ENCODE measurements at places on chromosomes 3 and 15.

- no peak for DNase-seq
Measured at GRCh38 chr3:71389911-71390573, 193.5 kb downstream of the FOXP1 start.

DNA sequence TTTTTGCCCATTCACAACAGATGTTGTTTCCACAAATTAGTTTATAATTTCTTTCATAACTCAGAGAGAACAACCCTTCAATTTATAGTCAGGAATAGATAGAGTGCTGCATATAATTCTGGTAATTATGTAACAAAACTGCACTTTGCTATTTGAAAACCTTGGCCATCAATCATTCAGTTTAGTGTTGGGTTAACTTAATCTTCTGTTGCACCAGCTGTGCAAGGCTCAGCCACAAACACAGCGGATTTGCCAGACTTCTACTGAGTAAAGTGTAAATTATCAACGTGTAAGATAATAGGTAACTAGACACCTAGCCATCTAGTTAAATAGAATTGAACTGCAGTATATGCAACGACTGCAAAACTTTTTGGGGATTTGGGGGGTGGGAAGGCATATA lies 1064.3 kb upstream of the EPHA6 start:
- DNase-seq, result no peak

DNA sequence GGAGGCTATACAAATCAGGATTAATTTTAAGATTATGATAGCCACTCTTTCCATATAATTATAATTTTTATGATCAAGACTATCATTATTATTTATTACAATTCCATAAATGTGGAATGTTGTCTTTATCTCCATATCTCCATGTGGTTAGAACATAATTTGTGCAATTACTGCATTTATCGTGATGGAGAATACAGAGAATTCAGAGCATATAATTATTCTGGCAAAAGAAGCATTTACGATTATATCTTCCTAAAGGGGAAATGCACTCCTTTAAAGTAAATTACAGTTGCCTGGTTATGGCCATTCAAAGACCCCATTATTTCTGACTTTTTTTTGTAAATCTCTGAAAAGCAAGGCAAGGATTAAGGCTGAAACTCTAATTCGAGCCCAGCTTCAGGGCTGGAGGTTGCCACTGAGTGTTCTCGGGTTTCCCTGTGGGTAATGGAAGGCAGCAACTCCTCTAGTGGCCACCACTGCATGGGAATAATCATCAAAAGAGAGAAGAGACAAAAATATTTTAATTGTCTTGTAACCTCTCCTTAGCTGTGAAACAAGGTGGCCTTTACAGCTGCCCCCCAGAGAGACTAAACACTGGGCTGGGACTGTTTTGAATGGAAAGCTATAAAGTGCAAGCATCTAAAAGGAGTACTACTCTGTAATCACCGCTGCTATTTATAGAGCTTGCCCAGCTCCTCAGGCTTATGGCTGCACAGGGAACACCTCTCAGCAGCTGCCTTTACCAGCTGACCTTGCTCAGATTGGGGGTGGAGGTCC lies 59.8 kb upstream of the PRTG start:
- no peak for DNase-seq

DNA sequence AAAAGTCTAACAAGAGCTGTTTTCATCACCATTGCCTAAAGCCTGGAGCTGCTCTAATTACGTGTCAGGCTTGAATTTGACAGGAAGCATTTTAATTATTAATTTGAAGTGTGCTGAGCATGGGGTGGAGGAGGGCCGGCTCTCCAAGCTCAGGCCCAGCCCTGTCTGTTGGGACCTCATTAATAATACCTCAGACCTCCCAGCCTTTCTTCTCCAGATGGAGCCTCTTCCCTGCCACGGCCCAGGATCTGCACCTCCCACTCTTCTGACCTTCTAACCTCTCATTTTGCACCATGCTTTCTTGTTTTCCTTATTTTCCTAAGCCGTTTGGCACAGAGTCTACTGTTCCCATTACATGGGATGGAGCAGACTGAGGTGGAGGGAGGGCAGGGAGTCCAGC lies 30.0 kb downstream of the INSYN1 start:
- DNase-seq, result no peak

GRCh38 chr3:174482541-174482940 lies 376.6 kb upstream of the NAALADL2 start:
- no peak for DNase-seq

DNA sequence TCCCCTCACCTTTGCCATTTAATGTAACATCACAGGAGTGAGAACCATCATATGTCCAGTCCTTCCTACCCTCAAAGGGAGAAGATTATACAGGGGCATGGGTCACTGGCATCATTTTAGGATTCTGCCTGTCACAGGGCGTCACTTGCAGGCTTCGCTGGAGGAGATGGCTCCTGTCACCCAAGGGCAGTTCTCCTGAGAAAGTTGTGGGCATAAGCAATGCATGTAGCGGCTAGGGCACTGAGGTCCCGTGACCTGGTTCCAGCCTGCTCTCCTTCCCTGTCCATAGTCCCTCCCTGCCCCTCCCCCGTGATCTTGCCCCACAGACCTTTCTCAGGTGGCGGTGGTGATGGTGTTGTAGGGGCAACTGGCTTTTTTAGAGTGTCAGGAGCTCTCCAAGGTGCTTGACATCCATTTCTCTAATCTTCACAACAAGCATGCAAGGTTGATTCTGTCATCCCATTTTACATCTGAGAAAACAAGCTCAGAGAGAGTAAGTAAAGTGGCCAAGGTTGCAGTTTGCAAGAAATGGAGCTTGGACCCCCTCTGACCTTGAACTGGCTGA lies 241.5 kb upstream of the CTDSPL start:
- no peak for DNase-seq

DNA sequence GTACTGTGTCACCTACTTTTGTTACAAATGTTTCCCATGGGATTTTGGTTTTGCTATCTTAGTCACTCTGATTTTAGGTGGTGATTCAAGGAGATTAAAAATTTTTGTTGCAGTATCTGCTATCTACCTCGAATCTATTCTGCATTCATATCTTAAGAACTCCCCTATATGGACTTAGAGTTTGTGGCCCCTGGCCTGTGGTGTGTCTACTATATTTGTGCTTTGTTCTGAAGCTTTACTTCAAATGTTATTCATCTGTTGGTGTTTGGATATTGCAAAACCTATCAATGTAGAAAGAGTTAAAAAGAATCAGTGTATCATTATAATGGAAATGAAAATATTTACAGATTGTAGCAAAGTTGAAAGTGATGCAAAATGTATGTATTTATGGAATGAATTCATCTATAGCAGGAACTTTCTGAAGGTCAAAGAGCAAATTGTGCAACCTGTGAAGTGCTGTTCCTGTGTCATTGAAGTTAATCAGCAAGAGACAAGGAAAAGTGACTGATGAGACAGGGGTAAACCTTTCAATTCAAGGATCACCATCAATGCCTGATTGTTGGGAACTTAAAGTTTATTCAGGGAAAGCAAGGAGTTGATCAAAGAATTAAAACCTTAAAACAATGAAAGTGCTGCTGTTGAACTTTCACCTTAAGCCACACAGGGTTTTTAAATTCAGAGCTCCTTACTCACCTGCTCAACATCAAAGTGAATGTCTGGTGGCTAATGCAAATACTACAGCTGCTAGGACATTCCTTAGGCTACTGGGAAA lies 71.0 kb downstream of the SLMAP start:
- DNase-seq, result no peak

- DNase-seq, result no peak
Measured at GRCh38 chr15:69730281-69731080, 277.9 kb downstream of the RPLP1 start.

DNA sequence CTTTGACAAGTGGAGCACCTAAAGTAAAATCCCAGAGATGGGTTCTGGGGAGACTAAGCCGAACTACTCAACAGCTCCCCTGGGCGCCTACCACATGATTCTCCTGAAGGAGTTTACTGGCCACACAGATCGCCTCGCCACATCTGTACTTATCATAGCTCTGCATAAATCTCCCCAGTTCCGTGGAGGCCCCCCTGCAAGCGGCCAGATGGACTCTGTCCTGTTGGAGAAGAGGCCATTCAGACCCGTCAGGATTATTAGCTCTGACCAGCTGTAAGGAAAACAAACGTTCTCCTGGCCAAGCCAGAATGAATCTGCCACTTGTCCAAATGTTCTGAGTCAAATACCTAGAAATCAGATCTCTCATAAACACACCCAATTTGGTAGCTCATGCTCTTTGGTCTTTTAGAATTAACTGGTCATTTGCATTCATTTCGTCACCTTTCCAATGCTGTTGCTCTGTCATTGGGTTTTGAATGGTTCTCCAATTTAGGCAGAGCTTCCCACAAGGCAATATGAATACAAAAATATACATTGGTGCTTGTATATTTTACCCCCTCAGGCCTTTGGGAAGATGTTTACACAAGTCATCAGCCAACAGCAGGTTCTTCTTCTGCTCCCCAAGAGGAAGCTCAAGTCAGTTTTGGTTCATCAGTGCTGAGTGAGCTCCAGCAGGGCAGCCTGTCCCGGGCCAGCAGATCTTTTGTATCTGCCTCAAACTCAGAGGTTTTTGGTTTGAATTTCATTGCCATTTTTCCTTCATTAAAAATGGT lies 124.5 kb downstream of the THSD4 start:
- no peak for DNase-seq

DNA sequence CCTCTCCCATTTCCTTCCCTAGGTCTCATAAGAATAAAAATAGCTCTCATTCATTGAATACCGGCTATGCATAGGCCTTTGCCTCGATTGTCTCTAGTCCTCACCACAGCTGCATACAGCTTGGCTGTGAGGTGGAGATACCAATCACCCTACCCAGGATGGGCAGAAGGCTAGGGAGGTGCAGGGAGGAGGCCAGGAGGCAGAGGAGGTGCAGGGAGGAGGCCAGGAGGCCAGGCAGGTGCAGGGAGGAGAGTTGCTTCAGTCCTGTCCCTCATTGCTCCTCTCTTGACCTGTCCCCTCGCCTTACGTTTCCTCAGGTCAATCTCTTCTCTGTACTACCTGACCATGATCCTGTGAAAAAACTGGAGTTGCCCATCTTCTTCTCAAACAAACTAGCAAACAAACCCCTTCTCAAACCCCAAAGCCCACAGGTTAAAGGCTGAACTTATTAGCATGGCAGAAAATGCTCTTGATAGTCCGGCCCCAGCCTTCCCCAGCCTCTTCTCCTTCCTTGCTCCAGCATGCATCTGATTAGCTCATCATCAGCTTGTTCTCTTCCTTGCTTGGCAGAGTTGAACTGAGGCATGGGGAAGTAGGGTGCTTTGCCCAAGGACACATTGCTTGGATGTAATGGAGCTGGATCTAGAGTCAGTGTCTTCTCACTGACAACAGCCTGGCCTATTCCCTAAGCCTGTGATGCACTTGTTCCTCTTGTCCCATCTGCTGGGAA lies 15.8 kb downstream of the PODXL2 start:
- DNase-seq, result no peak

- DNase-seq, result no peak
Measured at GRCh38 chr3:185316740-185317412, 46.1 kb upstream of the MAP3K13 start.

DNA sequence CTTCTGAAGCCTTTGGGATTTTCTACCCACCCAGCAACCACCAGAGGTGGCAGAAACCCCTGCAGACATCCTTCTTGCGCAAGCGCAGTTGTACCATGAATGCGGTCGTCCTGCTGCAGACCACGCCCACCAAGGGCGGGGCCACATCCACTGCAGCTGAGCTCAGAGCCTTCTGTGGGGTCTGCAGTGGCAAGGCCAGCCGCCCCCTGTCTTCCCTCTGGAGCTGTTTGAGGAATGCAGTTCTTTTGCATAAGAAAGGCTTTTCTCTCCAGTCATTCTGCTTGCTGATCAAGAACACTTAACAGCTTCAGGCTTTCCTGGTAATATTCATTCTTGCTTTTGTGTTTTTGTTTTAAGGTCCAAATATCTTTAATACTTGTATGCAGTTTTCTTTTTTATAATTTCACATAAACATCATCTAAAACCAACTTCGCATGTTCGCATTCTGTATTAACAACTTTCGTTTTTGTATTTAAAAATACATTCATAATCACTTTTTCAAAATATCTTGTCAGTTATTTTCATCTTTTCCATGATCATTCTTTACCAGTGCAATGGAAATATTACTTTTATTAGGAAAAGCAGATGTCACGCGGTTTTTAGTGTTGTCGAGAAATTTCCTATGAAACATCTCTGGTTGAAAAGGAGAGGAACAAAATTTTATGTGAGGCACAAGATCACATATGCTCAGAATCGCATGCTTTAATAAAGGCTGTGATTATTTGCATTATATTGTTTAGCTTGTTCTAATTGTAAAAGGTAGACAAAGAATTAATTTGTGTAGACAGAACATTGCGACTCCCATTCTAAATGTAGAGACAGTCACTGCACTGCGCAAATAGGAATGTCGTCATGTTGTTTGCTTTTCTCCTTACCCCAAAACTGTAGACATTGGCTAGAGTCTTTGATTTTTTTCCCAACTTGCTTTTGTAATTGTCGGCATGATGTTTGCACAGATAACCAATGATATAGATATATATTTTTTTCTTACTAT lies 98.1 kb upstream of the SNRPN start:
- peak; percentile 27 for DNase-seq

- DNase-seq, result no peak
Measured at GRCh38 chr3:136277115-136277514, 27.0 kb downstream of the PCCB start.
